ENCODE measurements at places on chromosomes 1 and 21. TPM values are rescaled to one million over a fixed set of nuclear protein-coding genes. Genes with fewer than 3 reads are reported as not detected.

GRCh38 chr1:8926707-8927694, 18.7 kb upstream of the CA6 start:
- no peak for DNase-seq

GRCh38 chr1:51523931-51524330, 4.9 kb upstream of the EPS15 start:
- DNase-seq, result no peak

- DNase-seq, result peak; percentile 24
Observed at GRCh38 chr1:227428803-227429202, 110.5 kb upstream of the CDC42BPA start.

GRCh38 chr1:119226321-119226720, 85.9 kb upstream of the WARS2 start:
- DNase-seq, result no peak

- DNase-seq, result peak; percentile 55
Observed at GRCh38 chr1:55869065-55869464, 653.9 kb upstream of the USP24 start.

- no peak for DNase-seq
Observed at GRCh38 chr1:9166289-9167235, 37.7 kb upstream of the GPR157 start.

DNA sequence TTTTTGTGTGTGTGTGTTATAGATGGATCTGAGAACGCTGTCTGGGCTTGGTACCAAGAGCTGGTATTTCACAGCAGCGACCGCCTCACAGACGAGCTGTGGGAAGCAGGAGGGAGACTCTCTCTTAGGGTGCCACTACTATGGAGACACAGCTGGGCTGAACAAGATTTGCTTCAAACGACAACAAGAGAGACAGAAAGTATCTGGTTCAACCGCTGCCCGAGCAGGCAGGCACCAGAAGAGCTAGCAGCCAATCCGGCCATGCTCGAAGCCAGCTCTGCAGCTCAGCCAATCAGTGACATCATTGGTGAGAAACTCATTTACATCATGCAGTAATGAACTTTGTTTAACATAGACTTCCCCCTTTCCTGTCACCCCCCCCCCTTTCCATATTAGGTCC, 341.3 kb downstream of the USP25 start:
- DNase-seq, result peak; percentile 16

- DNase-seq, result no peak
Observed at GRCh38 chr1:50183378-50184133, 74.8 kb downstream of the ELAVL4 start.

DNA sequence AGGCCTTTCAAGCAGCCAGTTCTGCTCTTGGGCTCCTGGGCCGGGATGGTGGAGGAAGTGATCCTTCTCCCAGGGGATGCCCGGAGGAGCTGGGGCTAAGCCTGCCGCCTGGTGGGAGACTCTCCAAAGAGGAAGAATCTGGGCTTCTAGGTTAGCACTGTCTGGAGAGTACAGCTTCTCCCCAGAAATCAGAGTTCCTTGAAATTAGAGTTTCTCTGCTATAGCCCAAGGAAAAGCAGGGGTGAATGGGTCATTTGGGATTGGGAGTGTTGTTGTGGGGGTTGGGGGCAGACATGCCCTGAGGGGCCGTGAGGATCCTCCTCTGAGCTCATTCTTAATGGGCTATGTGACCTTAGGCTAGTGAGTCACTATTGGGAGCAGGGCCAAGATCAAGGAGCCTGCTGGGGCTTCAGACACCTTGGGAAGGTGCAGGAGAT, 6.5 kb downstream of the LGR6 start:
- DNase-seq, result no peak

DNA sequence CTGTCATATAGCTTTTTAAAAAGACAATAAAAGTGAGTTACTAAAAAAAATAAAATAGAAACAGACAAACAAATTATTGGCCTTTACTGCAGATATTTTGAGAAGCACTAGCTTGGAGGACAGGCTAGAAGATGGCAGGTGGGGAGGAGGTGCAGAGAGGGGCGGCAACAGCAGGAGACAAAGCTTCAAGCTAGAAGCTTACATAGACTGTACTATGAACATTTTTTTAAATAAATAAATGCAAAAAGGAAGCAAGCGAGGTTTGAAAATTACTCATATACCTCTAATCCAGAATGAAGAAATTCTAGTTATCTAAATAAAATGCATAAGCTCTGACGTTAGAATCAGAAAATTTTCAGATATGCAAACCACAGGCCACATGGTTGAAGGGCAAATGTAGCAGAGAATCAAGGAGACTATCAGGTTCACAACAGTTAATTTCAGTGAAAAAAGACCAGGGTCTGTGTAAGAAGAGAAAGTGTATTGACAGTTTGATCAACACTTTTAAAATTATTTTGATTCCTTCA, 54.9 kb downstream of the NRIP1 start:
- no peak for DNase-seq

GRCh38 chr1:30720271-30721223, 2.8 kb downstream of the MATN1 start:
- no peak for DNase-seq

GRCh38 chr1:26538480-26539412, 9.2 kb downstream of the RPS6KA1 start:
- DNase-seq, result peak; percentile 40

DNA sequence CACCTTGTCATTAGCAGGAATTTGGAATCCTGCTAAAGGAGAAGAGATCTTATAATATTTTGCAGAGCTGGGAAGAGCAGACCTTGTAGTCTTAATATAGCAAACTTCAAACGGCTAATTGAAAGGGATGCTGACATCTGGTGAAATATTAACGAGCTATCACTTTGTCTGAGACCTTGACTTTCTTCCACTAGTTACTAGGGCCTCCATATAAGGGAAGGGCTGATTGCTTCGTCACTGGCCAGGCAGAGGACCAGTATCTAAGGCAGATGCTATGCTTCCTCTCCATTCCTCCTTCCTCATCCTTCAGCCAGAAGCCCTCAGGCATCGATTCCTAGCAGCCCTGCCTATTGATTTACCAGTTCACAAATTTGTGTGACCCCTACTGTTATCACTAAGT, 6.0 kb upstream of the VTCN1 start:
- no peak for DNase-seq

DNA sequence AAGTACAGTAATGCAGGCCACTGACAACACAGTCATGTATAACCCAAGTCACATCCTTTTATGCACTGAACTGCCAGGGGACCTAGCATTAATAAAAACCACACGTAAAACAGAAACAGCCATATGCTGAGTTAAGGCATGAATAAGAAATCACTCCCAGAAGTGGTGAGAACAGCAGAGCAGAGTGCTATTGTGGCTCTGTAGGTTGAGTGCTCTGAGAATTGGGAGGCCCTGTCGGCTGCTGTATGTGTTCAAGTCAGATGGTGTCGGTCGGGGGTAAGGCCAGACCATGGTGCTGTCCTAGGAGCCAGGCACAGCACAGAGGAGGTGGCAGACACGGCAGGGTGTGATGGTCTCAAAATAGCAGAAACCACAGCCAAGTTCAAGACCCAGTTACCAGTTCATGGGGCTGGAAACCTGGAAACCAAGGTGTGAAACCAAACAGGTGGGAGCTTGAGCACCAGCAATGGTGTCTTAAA, 126.6 kb upstream of the COA6 start:
- DNase-seq, result no peak

GRCh38 chr1:178962853-178963711, 62.6 kb upstream of the FAM20B start:
- peak; percentile 74 for DNase-seq

DNA sequence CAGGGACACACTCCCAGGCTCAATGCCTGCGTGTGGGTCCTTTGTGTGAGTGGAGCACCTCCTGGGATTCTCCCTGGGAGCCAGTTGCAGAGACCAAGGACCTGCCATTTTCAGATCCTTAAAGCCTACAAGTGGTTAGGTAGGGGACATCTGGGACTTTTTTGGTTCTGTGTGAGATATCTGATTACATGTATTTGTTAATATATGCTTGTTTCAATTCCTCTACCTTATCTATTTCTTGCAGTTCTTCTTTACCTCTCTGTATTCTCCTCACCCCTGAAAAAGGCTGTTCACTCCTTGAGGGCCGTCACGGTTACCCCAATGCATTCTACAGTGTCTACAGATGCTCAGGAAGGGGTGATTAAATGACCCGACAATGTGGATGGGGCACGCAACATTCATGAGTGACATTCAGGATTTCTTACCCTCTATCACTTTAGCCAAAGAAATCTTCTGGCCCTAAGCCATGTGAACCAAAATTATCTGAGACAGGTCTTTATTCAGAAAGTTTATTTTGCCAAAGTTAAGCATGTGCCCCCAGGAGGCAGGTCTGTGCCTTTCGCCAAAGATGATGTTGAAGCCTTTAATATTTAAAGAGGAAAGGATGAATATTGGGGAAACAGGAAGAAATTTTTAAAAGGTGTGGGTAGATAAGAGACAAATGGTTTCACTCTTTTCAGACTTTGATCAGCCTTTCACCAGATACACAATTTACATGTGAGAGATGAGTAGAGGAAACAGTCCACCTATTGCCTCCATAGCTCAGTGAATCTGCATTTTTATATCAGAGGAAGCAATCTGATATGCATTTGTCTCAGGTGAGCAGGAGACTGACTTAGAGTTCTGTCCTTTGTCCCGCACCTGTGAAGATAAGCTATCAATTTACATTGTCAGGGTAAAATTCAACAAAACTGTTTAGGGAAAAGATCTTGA, 44.6 kb upstream of the MPZL1 start:
- DNase-seq, result no peak

DNA sequence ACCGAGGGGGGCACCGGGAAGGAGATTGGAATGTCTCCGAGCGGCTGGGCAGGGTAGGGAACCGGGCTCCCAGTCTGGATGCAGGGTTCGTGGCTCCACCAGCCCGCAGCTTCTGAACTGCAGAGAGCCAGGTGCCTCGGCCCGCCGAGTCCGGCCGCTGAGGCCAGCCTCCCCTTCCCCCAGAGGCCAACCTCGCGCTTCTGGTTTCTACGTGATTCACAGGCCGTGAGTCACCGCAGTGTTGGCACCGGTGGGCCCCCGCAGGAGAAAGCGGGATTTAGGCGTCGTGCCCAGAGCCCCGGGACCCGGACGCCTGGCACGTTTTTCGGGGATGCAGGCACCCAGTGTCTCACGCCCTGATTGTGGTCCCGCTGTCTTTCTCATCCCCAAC, 458 bp downstream of the CRABP2 start:
- DNase-seq, result peak; percentile 76

- DNase-seq, result no peak
Observed at GRCh38 chr1:55338448-55338820, 123.3 kb upstream of the USP24 start.

DNA sequence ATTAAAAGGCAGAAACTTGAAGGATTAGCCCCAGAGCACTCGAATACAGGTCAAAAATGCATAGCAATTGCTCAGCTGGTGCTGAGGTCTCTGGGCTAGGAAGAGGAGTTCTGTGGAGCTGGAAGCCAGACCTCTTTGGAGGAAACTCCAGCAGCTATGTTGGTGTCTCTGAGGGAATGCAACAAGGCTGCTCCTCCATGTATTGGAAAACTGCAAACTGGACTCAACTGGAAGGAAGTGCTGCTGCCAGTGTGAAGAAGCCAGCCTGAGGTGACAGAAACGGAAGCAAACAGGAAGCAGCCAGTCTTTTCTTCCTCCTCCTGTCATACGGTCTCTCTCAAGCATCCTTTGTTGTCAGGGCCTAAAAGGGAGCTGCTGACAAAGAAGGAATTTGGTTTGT, 233.4 kb upstream of the FGGY start:
- DNase-seq, result no peak

DNA sequence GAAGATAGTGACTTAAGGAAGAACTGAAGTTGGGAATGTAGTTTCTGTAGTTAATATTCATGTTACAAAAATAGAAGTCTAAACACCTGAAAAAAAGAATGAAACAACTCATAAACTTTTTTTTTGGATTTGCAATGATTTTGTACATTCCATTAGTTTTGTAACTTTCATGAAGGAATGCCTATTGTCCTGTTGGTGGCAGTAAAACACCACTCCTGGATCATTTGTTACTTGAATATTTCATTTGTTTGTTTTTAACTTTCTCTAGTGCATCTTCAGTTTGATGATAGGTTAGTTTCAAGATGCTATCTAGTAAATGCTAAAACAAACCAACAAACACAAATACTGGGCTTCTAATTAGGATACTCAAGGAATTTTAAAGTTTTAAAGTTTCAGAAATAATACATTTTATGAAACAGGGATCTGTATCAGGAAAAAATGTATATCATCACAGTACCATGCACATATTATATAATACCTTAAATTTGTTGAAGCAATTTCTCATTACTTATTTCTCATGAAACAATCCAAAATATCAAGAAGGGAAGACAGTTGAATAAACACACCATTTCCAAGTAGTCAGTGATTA, 229.7 kb upstream of the CACYBP start:
- DNase-seq, result peak; percentile 76

DNA sequence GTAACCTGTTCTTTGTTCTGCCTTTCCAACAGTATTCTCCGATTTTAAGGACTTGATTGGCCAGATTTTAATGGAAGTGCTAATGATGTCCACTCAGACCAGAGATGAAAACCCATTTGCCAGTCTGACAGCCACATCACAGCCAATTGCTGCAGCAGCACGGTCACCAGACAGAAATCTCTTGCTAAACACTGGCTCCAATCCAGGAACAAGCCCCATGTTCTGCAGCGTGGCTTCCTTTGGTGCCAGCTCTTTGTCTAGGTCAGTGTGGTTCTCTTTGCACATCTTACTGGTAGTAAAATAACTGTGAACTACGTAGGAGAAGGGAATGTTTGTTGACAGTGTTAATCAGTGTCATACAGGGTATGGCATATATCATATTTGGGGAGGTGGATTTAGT, 72.7 kb downstream of the UBE4B start:
- DNase-seq, result no peak

DNA sequence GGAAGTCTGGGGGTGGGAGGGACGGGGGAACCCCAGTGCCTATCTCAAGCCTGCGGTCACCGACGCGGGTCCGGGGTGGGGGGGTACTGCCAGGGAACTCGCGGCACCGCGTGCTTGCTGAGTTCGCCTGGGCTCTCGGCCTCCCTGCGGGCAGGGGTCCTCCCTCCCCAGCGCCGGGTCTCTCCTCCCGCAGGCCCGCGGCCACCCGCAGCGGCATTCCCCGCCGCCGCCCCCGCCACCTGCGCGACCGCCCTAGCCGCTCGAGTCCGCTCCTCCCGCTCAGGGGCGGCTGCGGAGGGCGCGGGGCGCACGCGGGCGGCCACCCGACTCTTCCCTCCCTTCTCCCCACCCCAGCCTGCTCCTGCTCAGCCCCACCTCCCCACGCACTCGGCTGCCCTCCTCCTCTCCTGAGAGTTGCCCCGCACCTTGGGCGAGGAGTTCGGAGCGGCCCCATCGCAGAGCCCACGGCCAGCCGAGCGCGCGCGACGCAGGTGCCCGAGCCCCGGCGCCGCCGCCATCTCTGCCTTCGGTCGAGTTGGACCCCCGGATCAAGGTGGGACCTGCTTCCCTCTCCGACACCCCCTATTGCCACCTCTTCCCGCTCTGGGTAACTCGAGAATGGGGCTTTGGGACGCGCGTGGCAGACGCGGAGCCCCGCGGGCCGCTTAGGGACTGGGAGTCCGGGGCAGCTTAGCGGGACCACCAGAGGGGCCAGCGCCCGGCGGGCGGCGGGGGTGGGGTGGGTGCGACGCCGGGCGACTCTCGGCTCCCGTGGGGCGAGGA, 105.0 kb downstream of the LEPR start:
- DNase-seq, result no peak

- no peak for DNase-seq
Observed at GRCh38 chr1:55484173-55484572, 269.0 kb upstream of the USP24 start.

FCGR1A gene
- total RNA-seq, result not detected

AMY1A gene
- total RNA-seq, result not detected

DPM3 gene
- total RNA-seq, result 90.0 TPM

RGS5 gene
- 3.7 TPM for total RNA-seq

WDR64 gene
- total RNA-seq, result not detected

CSF1 gene
- 33.8 TPM for total RNA-seq

OR6N1 gene
- total RNA-seq, result not detected

CNR2 gene
- total RNA-seq, result not detected
